ENCODE measurements at places on chromosomes 11 and 22.

DNA sequence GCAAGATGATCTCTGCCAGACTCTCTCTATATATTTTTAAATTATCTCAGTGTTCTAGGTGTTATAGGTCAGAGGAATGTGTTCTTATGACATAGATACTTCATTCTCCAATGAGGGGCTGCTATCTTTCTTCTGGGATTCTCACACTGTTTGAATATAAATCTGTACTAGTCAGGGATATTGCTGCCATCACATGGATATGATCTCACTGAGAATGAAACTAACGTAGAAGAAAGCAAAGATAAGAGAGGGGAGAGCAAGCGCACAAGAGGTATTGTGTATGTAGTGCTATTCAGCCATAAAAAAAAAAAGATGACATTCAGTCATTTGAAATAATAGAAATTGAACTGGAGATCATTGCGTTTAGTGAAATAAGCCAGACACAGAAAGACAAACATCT, 42.2 kb upstream of the SLC36A4 start:
- DNase-seq: no peak

DNA sequence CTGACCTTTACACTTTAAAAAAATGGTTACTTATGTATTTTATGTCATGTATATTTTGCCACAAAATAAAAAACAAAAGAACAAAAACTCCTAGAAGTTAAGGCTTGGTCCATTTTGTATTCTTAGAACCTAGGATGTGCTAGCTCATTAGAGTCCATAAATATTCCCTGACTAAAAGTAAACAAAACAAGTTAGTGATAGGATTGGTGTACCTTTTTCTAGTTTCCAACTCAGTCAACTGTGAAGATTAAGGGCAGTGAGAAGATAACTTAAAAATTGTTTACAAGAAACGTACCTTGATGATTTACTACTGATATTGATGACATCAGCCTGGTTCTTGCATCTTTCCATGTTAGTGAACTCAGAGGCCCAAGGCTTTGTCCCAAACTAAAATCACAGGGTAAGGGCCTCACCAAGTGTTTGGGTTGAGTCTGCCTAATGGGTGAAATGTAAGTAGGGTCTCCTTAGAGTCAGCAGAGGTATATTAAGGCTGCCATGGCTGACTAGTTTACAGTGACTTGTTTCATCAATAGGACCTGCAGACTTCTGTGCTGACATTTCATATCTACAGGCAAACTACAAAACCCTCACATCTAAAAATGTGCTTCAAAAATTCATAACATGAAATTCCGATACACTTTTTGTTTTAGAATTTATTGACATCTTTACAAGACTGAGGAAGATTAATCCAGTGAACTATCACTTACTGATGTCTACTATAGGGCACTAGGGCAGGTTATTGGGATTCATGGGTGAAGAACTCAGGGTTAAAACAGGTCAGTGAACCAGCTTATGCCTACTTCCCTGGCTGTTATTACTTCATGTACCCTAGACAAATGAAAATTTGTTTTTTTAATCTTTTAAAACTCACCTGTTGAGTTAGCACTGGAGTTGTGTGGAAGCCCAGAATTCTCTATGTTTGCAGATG, 4.4 kb downstream of the TMEM123 start:
- DNase-seq: no peak

DNA sequence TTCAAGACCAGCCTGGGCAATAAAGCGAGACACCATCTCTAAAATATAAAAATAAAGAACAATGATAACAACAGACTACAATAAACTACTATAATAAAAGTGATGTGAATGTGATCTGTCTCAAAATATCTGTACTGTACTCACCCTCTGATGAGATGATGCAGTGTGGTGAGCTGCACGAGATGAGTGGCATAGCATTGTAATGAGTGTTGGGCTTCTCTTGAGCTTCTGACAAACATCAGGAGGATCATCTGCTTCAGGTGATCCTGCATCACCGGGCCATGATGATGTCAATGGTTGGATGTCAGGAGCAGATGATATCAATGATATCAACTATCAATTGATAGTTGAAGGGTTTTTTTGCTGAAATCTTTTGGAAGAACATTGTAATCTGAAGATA, 52.4 kb upstream of the INCENP start:
- no peak for DNase-seq

DNA sequence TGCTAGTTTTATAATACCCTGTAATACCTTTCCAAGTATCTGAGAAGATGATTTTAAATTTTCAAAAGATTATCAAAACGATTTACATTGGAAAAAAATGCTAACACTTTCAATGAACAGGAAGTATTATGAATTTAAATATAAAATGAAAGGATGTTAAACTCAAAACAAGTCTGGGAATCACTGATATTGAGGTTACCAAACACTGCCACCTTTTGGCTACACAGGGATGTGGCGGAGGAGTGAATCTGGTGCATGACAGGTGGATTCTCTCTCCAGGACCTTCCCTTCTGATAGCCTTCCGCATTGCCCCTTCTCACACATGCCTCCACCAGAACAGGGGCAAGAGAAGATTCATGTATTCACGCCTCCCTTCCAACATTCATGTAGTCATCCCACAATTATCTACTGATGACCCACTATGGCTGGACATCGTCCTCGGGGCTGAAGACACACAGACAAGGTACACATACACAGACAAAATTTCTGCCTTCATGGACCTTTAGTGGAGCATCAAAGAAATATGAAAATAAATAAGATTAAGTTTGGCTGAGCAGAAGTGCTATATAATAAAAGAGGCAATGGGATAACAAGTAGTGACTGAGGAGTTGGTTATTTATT, 34.7 kb downstream of the ATG16L2 start:
- peak; percentile 46 for DNase-seq

Measured in A172 (cell line).